ENCODE measurements at places on chromosomes 16 and 17. TPM values are rescaled to one million over a fixed set of nuclear protein-coding genes. Genes with fewer than 3 reads are reported as not detected.

DNA sequence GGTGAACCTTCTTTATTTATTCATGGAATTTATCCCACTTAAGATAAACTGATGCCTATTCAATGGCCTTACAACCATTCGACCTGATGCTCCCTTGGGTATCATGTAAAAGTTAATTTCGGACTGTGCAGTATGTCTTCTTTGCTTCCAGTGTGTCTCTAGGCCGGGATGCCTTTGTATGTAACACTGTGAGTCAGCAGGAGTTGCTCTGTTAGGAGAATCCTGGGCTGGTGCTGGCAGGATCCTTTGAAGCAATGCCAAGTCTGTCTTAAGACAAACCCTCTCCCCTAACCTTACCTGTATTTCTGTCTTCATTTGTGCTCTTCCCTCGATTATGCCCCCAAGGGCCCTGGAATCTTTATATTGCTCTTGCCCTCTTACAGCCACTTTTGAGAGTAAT is 37.9 kb upstream of the ABCA8 start:
- no peak for DNase-seq

DNA sequence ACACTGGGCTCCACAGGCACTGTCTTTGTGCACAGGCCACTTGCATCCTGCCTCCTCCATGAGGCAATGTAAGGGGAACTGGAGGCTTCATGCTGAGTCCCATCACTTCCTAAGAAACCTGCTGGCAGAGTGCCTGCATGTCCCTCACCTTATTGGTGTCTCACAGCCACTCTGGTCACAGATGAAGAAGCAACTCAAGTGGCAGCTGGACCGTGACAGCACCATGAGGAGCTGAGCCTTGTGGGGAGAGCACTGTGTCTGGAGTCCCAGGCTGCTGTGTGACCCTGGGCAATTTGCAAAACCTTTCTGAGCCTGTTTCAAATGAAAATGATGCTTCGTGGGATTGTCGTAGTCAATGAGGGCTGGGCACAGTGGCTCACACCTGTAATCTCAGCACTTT is 19.5 kb downstream of the ANKRD40 start:
- no peak for DNase-seq

DNA sequence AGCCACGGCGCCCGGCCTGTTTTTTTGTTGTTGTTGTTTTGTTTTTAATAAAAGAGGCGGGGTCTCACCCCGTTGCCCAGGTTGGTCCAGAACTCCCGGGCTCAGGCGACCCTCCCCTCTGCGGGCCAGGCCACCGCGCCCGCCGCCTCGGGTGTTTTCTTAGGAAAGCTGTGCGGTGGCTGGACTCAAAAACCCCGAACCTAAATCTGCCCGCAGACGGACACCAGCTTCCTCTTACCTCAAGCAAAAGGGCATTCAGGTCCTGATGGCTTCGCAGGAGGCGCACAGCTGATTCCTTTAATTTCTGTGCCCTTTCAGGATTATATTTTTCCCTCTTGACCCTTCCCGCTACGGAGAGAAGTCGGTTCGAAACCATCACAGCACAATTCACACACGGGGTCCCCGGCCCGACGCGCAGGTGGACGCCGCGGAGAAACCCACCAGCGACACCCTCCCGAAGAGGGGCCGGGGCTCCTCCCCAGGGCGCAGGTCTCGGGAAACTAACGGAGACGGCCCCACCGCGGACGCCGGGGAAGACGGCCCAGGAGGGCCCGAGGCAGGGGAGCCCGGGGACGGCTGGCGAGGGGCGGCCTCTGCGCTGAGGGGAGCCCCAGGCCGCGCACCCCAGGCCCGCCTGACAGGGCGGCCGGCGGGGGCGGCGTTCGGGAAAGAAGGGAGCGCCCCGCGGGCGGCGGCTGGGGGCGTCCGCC is 653 bp downstream of the FANCA start:
- DNase-seq = peak; percentile 24

- DNase-seq = no peak
These were observed 11.7 kb downstream of the LDHD start for GRCh38 chr16:75104836-75105235.

The KRTAP2-3 gene
- total RNA-seq = not detected

- no peak for DNase-seq
These were observed 16.3 kb downstream of the COQ7 start for GRCh38 chr16:19083670-19084069.

DNA sequence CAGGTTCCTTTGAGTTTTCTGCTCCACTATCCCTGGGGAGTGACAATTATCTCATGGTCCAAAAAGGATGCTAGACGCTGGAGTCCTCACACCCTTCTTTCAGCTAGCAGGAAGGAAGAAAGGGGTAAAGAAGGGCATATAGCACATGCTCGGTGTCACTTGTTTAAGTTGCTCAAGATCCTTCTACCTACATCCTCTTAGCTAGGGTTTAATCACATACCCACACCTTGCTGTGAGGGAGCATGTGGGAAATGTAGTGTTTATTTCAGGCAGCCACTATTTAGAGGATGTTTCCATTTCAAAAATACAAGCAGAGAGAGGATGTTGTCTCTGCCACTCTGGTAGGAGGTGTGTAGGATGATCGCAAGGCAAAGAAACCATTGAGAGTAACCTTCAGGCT is 4.5 kb downstream of the PRKCB start:
- no peak for DNase-seq

- peak; percentile 63 for DNase-seq
These were observed 51.4 kb downstream of the MFSD11 start for GRCh38 chr17:76789235-76789788.

GRCh38 chr16:31181102-31181830 is 1.3 kb downstream of the FUS start:
- peak; percentile 60 for DNase-seq

The CA7 gene
- total RNA-seq = not detected

The KRTAP9-8 gene
- not detected for total RNA-seq

DNA sequence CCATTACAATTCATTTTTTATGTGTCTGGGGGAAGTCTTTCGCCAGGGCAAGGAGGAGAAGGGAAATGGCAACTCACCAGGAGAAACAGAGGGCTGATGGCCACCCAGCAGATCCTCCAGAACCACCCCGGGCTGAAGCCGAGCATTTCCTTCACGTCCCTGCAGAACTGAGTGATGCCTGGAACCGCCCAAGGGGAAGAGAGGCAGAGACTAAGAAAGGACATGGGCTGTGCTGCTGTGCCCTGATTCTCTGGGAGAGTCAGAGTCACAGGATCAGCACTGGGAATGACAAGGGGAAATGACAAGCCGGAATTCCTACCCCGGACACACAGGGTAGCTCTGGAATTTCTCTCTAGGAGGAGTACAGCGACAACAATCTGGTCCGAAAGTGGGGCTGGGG is 27.8 kb downstream of the SLC6A4 start:
- DNase-seq = no peak

The ITGA2B gene
- total RNA-seq = 0.68 TPM

The MAP3K14 gene
- 2.9 TPM for total RNA-seq

DNA sequence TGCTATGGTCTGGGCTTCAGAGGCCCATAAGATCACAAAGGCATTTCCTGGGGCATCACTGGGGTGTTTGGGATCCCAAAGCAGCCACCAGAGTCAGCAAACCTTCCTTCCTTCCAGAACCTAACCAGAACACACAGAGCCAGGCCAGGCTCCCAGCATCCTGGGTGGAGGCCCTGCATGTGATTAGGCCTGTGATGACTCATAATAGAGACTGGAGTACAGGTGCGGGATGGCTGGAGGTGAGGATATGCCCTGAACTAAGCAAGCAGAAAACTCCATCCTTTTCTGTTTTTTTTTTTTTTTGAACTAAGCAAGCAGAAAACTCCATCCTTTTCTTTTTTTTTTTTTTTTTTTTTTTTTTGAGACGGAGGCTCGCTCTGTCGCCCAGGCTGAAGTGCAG is 17.7 kb upstream of the GFOD2 start:
- DNase-seq = no peak

The NOXO1 gene
- not detected for total RNA-seq

DNA sequence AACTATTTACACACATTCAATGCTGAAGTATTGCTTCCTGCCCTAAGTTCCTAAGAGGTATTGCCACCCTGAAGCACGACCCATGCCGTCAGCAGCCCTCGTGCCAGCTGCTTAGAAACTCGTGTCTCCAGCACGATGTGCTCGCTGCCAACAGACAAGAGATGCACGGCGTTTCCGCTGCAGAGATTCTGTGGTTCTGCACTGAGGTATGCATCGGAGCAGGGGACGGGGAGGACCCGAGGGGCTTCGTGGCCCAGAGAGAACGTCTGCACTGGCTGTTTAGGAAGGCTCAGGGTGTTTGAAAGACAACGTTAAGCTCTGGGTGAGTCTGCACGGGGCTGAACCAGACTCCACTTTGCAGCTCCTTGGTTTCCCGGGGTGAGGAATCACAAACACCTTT is 82.7 kb upstream of the CREBBP start:
- DNase-seq = no peak

DNA sequence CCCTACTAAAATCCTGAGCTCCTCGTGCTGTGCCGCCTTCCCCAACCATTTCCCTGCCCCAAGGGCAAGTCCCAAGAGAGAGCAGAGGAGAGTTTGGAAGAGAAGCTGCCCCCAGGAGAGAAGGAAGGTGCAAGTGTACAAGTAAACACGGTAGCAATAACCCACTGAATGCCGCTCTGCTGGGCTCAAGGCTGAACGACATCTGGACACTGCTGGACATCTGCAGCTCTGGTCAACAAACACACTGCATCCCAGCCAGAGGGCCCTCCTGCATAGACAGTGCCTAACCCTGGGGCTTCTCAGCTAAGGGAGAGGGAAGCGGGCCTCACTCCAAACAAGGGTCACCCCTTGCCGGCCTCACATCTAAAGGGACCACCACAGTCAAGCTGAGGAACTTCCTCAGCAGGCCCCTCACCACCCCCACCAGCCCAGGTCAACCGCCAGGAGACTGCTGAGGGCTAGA is 12.7 kb downstream of the JUP start:
- DNase-seq = peak; percentile 57

- peak; percentile 9 for DNase-seq
These were observed 8.5 kb downstream of the ZFPM1 start for GRCh38 chr16:88461331-88462269.

GRCh38 chr17:34817252-34818035 is 143.8 kb downstream of the CCT6B start:
- DNase-seq = no peak

- DNase-seq = peak; percentile 57
These were observed 8.0 kb downstream of the FBXO31 start for GRCh38 chr16:87375426-87376135.

The GP1BA gene
- not detected for total RNA-seq

The LDHD gene
- total RNA-seq = 0.68 TPM

DNA sequence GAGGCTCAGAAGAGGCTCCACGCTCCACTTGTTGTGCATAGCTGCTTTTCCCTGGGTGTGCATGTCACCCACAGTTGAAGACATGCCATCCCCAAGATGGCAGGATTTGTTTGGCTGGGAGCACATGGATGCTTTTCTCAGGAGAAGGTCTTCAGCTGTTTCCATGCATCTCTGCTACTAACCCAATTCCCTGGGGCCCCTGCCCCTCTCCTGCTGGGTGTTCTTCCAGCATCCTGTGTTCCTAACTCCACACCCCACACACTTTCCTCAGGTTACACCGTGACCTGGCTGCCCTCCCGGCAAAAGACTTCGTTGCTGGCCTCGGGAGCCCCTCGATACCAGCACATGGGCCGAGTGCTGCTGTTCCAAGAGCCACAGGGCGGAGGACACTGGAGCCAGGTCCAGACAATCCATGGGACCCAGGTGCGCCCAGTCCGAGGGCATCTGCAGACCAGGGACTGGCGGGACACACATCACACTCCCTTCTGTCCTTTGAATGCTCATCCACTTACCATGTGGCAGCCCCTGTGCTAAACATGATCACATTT is 21.5 kb downstream of the ITGAL start:
- no peak for DNase-seq

DNA sequence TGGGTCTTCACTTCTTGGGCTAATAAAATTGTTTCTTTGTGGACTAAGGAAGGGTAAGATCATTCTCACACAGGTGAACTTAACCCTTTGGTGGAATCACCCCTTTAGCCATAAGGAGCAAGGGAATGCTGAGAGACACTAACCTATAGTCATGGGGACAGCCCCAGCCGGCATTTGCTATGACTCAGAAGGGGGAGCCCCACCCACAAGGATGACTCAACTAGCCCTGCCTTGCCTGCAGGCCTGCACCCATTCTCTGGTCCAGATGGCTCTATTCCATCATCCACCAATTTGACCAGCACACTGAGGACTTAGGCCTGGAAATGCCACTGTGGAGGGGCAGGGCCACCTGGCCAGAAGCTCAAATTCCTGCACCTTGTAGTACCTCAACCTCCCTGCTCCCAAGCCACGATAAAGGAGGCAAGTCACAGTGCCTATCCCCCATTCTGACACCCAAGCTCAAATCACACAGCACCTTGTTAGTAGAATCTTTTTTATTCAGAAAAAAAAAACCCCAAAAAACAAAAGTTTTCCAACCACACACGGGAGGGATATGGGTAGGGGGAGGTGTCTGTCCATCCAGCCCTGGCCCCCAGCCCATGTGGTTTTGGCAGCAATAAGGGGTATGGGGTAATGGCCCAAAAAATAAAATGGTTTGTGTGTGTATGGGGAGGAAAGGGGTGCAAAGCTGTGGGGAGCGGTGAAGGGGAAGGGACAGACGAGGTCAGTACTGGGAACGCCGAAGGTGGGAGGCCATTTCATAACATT is 3.0 kb downstream of the PFN1 start:
- peak; percentile 93 for DNase-seq

DNA sequence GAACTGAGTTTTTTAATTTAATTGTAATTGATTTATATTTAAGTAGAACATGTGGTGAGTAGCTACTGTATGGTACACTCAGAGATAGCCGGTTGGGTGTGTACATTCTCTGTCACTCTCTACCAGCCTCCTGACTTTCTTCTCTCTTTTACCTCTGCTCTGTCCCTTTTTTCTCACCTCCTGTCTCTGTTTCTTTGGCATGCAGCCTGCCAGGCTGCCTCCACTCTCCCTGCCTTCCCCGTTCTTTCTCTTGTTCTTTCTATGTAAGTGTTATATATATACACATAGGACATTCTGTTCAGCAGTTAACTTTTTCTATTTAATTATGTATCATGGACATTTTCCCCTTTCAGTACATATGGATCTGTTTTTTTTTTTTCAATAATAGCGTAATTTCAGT is 50.8 kb downstream of the MRTFB start:
- no peak for DNase-seq

GRCh38 chr16:2532494-2533141 is 1.4 kb upstream of the CEMP1 start:
- peak; percentile 38 for DNase-seq

DNA sequence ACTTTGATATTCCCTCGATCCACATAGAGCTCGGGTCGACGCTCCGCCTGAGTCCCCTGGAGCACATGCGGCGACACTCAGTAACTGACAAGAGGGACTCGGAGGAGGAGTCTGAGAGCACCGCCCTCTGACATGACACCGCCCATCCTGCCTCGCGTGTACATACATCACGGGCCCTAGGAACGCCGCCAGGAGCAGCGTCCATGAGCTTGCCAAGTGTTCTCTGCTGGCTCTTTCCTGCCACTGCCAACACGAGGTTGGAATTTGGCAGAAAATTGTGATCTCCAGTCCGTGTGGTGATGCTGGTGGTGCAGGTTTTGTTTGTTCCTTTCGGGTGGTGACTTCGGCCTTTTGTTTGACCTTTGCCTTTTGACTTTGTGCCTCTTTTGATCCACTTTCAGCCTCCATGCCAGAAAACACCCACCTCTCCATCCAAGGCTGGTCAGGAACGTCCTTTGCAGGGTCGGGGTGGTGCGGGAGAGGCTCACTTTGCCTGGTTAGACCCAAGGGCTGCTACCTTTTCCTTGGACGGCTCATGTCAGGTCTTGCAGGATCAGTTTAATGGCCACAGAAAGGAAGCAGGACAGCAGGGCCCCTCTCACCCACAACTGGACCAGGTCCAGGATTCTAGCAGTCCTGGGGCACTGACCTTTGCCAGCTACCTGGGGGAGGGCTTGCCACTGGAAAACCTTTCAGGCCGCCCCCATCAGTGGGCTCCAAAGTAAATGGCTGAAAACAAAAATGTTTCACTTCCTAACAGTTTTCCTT is 27.6 kb downstream of the ELAC2 start:
- DNase-seq = no peak

Data from RPMI7951 (cell line).